ENCODE measurements at places on chromosomes 12 and 14.

DNA sequence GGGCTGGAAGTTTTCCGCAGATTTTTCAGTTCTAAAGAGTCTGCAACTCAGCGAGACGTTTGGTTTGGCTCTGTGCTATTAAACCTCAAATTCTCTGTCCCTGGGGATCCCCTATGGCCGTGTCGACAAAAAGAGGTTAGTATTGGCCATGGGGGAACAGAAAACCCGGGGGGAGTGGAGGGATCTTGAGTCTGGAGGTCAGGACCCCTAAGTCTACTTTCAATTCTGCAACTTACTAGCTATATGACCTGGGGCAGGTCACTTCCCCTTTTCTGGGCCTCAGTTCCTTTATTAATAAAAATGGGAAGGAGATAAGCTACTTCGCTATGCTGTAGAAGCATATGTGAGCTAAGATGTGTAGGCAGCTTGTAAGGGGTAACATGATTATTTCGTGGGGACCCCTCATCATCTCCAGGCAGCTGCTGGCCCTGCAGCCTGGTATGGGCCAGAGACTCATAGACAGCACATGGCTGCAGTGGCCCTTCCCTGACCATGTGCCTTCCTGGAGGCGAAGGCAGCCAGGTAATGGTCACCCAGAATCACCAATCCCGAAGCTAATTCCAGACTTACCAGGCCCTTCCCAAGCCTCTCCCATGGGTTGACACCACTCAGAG, 8.6 kb downstream of the ASB2 start:
- no peak for DNase-seq

GRCh38 chr12:64522316-64522715, 70.4 kb downstream of the TBK1 start:
- DNase-seq = no peak

GRCh38 chr12:24681570-24681969, 267.3 kb downstream of the BCAT1 start:
- no peak for DNase-seq

DNA sequence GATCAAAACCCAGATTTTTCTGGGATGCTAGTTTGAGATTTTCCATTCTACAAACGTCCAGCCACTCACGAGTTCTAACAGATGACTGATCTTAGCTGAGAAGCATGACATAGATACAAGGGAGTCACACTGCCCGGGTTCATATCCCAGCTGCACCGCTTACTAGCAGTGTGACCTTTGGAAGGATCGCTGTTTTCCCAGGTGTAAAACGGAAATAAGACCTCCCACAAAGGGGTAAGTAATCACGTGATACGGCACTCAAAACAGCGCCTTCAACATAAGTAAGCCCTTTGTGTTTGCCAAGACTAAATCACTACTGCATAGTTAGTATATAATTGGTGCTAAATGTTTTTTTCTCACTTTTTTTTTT, 624 bp upstream of the PWP1 start:
- no peak for DNase-seq

- DNase-seq = no peak
Observed at GRCh38 chr14:71194251-71194650, 287.0 kb downstream of the PCNX1 start.

DNA sequence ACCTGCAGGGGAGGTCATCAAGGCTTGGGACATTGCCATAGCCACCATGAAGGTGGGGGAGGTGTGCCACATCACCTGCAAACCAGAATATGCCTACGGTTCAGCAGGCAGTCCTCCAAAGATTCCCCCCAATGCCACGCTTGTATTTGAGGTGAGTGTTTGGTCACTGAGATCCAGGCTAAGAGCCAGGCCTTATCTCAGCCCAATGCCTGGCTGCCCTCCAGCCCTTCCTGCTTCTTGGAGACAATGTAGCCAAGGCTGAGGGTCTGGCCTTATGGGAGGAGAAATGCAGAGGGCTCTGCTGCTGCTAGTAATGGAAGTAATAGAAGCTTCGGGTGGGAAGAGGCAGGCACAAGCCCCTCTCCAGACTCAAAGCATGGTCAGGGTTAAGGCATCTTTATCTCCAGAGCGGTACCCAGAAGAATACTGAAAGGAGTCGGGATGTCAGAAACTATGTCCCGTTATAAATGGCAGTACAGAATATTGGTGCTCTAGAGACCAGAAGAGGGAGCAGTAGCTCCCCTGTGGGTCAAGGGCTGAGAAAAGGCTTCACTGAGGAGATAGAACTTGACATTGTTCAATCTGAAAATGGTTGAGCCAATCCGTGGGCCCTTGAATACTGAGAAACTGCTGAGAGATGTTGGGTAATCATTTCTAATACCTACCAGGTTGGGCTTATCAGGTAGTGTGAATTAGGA, 3.1 kb downstream of the FKBP4 start:
- DNase-seq = no peak

DNA sequence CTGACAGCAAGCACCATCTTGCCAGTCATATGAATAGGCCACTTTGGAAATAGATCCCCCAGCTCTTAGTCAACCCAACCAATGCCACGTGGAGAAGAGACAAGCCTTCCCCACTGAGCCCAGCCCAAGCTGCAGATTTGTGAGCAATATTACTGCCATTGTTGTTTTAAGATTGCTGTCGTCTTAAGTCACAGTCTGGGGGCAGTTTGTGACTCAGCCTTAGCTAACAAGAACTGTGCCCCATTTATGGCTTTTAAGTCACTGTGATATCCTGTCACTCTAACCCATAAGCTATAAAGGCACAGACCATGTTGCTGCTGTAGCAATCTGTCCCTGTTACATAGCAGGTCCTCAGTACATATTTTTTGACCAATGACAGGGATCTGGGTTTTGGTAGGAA, 464.2 kb downstream of the MED13L start:
- no peak for DNase-seq

DNA sequence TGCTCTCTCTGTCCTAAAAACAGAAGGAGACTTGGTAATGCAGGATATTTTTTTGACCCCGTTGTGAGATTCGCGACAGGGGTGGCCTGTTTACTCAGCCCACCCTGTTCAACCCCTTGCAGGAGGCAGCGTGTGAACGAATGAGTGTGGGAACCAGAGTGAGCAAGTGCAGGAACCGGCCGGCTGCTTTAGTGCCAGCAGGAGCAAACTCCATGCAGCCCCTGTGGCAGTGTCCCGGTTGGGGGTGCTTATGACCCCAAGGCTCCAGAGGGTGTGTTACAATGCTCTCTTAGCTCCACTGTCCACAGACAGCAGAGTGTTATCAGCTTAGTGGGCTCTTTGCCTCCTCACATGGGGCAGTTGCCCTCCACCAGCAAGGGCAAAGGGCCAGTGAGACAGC, 225.2 kb downstream of the ETNK1 start:
- DNase-seq = no peak

GRCh38 chr14:90475298-90475697, 78.5 kb downstream of the CALM1 start:
- DNase-seq = no peak

DNA sequence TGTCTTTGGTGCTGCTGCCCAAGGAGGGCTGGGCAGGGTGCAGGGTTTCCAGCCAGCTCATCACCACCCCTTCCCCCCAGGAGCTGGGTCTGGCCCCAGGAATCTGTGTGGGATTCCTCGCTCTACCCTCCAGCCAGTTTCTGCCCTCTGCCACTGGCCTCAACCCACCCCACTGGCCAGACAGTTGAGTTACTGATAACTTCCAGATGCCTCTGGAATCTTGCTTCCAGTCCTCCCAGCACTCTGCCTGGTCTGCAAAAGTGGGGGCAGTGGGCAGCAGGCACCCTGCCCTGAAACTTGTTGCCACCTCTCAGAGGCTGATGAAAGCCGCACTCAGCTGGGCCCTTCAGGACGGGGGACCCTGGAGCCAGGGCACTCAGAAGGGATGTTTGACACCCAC, 20.1 kb upstream of the TBX3 start:
- DNase-seq = no peak

DNA sequence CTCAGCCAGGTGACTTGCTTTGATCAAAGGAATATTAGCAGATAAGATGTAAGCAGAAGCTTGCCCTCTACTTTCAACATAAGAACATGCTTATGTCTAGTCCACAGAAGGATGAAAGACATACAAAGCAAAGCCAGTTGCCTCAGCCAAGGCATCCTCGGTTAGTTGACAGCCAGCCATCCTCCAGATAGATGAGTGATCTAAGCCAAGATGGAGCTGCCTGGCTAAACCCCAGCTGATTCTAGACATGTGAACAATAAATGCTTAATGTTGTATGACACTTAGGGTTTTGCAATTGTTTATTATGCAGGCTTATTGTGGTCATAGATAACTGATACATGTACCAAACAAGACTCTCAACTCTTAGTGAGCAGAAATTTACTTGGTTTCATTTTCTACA, 157.6 kb upstream of the TMTC2 start:
- DNase-seq = no peak

GRCh38 chr12:128938886-128939285, 85.6 kb downstream of the GLT1D1 start:
- DNase-seq = no peak

DNA sequence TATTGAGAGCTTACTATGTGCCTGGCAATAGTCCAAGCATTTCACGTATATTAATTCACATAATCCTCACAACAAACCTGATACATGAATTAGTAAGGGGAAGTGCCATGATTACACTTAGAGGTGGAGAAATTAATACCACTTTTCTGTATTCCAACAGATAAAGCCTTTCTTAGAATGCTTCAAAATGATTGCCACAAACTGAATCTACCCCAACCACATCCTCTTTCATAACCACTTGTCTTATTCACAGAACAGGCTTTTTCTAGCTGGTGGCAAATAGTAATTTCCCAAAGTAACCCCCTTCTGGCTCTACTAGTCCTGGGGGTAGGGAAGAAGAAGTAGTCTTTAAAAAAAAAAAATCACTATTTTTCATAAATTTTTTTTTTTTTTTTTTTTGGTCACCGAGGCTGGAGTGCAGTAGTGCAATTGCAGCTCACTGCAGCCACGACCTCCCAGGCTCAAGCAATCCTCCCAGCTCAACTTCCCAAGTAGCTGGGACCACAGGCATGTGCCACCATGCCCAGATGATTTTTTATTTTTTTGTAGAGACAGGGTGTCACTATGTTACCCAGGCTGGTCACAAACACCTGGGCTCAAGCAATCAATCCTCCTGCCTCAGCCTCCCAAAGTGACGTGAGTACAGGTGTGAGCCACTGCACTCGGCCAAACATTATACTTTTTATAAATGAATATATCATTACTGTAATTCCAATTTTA, 59.0 kb upstream of the ARID2 start:
- no peak for DNase-seq

GRCh38 chr14:71117839-71118743, 210.8 kb downstream of the PCNX1 start:
- no peak for DNase-seq

- no peak for DNase-seq
Observed at GRCh38 chr12:99618657-99619056, 28.9 kb upstream of the GARIN6 start.

GRCh38 chr12:43115441-43116160, 436.4 kb downstream of the ADAMTS20 start:
- DNase-seq = no peak

GRCh38 chr12:25254271-25254880, 3.6 kb upstream of the KRAS start:
- no peak for DNase-seq

DNA sequence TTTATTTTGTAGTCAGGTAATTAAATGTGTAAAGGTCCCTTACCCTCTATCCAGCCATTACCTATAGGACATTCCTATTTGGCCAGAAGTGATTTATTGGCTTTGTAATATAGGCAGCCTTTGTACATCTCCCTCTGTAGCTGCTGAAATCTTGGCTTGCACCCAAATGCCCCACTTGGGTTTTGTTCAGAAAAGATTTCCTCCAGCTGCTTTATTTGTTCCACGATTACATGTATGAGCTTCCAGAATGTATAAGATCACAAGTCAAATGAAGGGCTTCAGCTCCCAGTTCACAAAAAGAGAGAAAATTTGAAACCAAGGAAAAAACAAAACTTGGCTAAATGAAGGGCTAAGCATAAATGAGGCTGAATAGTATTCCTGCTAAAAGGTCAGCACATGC, 103.4 kb downstream of the EFCAB11 start:
- no peak for DNase-seq

GRCh38 chr14:70697701-70698100, 56.0 kb downstream of the TTC9 start:
- no peak for DNase-seq

DNA sequence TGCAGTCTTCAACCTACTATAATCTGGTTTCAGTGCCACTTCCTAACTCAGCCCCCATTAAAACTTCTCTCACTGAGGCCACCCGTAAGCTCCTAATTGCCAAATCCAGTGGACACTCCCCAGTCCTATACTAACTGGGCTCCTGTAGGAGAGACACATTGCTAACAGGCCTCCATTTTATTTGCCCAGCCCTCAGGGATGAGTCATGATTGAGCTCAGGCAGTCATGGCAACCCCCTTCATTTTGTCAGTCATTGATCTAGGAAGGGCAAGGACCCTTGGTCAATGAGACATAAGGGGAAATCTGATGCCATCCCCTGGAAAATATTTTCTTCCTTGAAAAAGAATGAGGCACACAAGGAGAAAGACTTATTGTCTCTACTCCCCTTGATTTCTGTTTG, 70.1 kb upstream of the HIF1A start:
- DNase-seq = no peak

DNA sequence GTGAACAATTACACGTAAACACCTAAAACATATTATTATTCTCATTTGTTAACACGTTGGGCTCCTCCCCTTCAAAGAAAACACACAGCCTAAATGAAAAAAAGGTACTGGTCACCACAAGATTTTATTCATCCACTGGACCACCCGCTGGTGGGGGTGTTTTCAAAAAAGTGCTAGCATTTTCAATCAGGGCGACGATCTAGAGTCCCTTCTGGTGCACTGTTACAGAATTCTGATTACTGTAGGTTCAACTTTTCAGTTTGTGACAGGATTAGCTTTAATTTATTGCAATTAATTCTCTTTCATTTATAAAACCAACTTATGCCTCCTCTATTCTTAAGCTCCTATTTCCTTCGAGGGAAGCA, 443 bp downstream of the MAGOHB start:
- no peak for DNase-seq

DNA sequence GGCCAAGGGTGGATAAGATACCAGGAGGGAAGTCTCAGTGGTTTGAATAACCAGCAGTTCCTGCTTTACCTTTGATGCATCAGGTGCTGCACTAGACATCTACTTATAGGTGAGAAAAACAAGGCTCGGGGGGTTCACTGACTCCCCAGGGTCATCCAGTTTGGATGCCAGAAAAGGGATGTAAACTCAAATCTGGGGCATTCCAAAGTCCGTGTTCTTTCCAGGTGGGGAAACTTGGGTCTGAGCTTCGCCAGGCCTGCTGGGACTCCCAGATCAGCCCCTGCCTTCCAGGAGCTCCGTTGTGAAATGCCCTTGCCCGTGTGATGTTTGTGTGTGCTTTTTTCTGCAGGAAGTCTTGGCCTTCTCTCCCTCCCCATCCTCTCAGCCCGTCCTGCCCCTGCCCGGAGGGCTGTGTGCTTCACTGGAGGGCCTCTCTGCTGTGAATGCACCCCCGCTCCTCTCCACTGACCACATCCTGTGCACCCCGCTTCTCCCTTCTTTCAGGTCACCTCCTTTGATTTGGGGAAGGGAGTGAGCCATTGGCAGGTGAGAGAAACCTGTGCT, 42.1 kb downstream of the TSPAN9 start:
- no peak for DNase-seq
